IMR-90 (cell line): ENCODE measurements at places on chromosomes 6 and 20.

DNA sequence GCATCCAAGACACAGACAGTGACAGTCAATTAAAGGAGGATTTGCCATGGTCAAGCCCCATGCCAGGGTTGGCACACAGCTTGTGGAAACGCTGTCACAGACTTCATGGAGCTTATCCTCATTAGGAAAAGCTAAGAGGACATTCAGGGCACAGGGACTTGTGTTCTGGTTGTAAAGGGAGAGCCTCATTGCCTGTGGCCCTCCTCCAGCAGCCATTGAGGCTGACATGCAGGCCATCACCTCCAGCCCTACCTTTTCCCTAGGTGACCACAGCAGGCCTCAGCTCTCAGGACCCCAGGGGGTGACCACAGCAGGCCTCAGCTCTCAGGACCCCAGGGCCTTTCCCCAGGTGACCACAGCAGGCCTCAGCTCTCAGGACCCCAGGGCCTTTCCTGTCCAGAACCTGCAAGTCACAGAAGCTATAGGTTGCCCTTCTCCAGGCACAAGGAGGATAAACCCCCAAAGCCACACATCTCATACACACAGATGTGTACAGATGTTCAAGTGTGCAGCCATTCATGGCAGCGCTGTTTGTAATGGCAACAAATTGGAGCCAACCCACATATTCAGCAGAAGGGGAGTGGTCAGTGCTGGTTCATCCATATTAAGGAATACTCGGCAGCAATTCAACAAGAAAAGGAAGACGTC is 26.1 kb downstream of the DUSP22 start:
- DNase-seq = no peak

GRCh38 chr6:1378065-1379016 is 11.0 kb upstream of the FOXF2 start:
- DNase-seq = no peak

- no peak for DNase-seq
Observed at GRCh38 chr6:138498629-138499302, 528 bp downstream of the NHSL1 start.

DNA sequence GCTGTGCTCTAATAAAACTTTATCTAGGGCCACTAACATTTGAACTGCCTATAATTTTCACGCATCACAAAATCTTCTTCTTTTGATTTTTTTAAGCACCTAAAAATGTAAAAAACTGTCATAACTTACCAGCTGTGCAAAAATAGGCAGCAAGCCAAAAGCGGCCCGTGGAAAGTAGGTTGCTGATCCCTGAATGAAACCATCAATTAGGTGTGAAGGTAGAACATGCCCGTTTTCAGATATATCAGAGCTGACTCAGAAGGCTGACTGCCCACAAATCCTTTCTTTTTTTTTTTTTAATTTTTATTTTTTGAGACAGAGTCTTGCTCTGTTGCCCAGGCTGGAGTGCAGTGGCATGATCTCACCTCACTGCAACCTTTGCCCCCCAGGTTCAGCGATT is 4.9 kb upstream of the IPCEF1 start:
- DNase-seq = no peak

GRCh38 chr6:152277826-152278329 is 359.3 kb downstream of the SYNE1 start:
- no peak for DNase-seq
